Non-pigmented ciliary epithelial cell (primary cell): ENCODE measurements at places on chromosomes 5 and 9.

- no peak for DNase-seq
Observed at GRCh38 chr5:68381060-68381459, 165.5 kb downstream of the PIK3R1 start.

DNA sequence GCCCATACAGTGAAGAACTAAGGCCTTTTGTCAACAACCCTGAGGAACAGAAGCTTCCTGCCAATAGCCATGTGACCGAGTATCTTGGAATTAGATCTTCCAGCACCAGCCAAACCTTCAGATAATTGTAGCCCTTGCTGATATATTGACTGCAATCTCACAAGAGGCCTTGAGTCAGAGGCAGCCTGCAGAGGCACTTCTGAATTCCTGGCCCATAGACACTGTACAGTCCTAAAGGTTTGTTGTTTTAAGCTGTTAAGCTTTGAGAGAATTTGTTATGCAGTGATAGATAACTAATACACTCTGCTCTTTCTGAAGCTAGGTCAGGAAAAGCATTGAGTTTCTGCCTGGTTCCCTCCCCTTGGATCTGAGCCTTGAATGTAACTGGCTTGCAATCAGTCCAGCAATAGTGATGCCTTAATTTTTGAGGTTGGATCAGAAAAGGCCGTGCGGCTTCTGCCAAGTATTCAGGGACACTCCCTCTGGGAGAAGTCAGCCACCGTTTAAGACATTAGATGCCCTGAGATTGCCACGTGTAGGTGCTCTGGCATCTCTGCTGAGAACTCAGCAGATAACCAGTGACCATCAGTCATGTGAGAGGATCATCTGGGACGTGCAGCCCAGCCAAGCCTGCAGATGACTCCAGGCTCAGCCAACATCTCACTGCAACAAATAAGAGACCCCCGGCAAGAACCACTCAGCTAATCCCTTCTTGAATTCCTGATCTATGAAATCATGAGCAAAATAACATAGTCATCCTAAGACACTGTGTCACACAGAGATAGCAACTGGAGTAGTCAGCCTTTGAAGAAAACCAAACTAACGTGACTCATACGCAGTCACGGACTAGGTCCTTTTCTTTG is 126.8 kb upstream of the STC2 start:
- peak; percentile 97 for DNase-seq

DNA sequence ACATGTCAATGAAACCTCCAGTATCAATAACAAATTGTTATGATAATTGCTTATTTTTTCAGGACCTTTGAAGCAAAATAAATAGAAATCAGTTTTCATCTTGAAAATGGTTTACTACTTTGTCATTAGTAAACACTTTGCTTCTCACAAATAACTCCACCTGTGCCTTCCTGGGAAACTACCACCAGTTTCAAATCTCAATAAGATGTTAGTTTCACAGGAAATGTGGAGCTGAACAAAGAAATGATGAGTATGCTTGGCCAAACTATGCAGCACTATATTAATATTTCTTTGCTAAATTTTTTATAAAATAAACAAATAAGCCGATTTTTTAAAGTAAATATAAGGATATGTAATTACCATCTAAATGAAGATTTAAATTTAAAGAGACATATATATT is 221.5 kb upstream of the HAPLN1 start:
- no peak for DNase-seq

DNA sequence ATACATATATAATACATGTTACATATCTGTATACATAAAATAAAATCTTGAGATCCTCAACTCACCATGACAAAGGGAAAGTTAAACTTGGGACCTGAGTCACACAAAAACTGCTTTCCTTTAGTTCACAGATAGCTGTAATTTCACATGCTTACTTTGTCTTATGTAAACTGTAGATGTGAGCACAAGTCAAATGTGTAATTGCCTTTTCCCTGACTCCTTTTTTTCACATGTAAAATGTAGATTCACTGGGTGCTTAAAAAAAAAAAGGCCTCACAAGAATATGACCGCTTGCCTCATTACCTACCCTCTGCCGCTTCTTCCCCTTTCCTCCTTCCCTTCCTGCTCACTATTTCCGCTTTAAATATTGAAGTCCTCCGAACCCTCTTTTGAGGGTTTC is 21.9 kb upstream of the FAM169A start:
- DNase-seq: no peak
